ENCODE measurements at places on chromosomes 6 and 20. TPM values are rescaled to one million over a fixed set of nuclear protein-coding genes. Genes with fewer than 3 reads are reported as not detected.

Gene EYA2
- 0.74 TPM for total RNA-seq

Gene PPT2
- total RNA-seq, result 43.1 TPM

Gene CD24
- 1,551 TPM for total RNA-seq

Gene POPDC3
- 6.0 TPM for total RNA-seq

Gene MICB
- total RNA-seq, result 6.8 TPM

Gene TEAD3
- total RNA-seq, result 27.0 TPM

Gene ZBTB12
- total RNA-seq, result 31.0 TPM

Gene HLA-DQB2
- not detected for total RNA-seq

Gene NCR2
- total RNA-seq, result not detected

Gene KCNS1
- total RNA-seq, result 0.99 TPM

DNA sequence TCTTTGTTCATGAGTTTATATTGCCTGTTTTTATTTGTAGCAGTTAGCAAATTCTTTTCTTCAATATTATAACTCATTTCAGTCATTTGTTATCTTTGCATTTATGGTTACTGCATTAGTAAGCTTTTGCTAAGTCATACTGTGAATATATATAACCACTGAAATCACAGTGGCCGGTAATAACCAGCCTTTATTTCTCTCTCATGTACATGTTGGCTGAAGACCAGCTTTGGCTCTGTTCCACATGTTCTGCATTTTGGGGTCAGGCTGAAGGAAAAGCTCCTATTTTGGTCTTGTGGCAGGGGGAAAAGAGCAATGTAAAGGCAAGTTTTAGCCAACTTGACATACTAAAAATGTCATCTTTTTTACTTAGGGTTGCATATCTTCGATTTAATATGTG, 276.3 kb downstream of the BCKDHB start:
- DNase-seq, result no peak

GRCh38 chr20:33145521-33145920, 22.4 kb upstream of the BPIFA2 start:
- no peak for DNase-seq

DNA sequence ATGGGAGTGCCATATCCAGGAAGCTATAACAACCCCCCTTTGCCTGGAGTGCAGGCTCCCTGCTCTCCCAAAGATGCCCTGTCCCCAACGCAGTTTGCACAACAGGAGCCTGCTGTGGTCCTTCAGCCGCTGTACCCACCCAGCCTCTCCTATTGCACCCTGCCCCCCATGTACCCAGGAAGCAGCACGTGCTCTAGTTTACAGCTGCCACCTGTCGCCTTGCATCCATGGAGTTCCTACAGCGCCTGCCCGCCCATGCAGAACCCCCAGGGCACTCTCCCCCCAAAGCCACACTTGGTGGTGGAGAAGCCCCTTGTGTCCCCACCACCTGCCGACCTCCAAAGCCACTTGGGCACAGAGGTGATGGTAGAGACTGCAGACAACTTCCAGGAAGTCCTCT, 56.7 kb upstream of the TMEM181 start:
- DNase-seq, result peak; percentile 18

- no peak for DNase-seq
Observed at GRCh38 chr6:146937316-146937715, 266.9 kb upstream of the STXBP5 start.

GRCh38 chr6:141700819-141701218, 431.9 kb upstream of the GJE1 start:
- DNase-seq, result no peak

GRCh38 chr20:3277686-3278465, 38.9 kb upstream of the SLC4A11 start:
- DNase-seq, result no peak

- DNase-seq, result no peak
Observed at GRCh38 chr6:20463396-20463795, 61.7 kb downstream of the E2F3 start.

DNA sequence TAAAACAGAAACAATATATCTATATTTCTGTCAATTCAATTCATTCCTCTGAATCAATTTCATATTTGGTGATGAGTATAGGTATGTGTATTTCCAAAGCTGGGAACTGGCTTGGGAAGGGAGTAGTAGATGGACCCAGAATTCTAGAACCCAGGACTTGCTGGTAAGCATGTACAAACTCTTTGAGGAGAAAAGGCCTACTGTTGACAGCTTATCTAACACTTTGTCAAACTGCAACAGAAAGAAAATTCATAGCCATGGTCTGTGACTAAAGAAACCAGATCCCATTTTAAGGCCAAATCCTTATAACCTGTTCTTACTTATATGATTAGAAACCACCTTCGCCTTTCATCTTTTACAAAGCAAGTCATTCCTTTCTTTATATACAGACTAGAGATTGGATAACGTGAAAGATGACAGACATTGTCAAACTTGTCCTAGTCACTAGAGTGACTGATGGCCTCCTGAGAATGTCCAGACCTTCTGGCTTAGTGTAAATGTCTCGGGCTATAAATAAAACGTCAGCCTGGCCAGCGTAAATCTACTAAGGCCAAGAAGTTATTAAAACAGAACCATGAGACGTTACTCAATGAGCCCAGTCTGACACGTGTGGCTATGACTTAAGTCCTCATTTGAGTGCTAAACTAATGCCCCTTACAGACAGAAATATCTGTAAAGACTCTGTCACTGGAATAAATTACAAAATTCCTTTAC, 152.3 kb downstream of the ALDH8A1 start:
- DNase-seq, result no peak

GRCh38 chr6:27407153-27407814, 18.7 kb downstream of the ZNF391 start:
- DNase-seq, result no peak

GRCh38 chr6:112986321-112986720, 639.2 kb downstream of the RFPL4B start:
- no peak for DNase-seq

DNA sequence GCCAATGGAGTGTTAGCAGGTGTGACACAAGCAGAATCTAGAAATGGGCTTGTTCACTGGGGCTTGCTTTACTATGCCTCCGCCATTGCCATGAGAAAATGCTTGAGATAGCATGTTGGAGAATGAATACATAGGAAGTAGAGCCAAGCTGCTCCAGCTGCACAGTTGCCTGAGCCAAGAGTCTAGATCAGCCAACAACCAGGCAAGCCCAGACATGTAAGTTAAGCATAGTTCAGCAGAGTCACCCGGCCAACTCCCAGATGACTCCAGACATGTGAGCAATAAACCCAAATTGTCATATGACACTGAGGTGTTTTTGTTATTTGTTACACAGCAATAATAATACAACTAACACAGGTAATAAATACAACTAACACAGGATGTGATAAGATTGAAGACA, 167.9 kb downstream of the HAO1 start:
- no peak for DNase-seq

GRCh38 chr20:52054123-52054522, 137.5 kb downstream of the ZFP64 start:
- DNase-seq, result no peak

DNA sequence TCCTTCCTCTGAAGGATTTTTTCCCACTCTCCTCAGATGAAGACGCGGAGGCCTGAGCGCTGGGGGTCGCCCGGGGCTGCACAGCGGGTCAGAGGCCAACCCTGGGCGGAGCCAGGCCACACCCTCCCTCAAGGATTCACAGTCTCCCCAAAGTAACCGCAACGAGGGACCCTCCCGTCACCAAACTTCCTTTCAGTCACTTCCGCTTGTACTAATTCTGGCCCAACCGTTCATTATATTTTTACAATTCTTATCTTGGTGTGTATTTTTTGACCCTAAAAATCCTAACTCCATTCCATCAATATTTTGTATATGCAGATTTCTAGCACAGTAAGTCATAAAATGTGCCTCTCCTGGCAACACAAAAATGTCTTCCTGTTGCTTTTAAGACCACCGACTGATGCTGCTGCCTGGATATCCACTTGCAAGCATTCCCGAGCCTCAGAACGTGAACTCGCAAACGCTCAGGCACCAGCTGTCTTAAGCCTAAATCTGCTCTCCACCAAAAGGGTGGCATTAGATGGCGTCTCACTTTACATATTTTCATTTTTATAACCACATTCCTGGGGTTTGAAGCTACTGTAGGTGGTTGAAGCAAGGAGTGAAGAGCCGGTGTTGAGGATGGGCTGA, 128.0 kb downstream of the DLL1 start:
- DNase-seq, result no peak

DNA sequence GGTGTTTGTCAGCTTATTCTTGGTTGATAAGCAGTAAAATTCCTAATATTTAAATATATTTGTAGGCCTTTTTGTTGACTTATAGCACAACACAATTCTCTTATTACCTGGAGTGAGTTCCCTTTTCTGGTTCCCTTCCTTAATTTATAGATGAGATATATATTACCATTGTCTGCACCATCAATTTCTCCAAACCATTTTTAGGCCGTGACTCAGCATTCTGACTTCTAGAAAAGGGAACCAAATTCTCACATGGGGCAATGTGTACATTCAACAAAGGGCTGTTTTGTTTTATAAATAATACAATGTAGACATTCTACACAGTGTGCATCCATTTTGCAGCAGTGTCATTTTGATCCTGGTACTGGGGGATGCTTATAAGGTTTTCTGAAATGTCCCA, 52.8 kb downstream of the NCOA7 start:
- DNase-seq, result no peak

DNA sequence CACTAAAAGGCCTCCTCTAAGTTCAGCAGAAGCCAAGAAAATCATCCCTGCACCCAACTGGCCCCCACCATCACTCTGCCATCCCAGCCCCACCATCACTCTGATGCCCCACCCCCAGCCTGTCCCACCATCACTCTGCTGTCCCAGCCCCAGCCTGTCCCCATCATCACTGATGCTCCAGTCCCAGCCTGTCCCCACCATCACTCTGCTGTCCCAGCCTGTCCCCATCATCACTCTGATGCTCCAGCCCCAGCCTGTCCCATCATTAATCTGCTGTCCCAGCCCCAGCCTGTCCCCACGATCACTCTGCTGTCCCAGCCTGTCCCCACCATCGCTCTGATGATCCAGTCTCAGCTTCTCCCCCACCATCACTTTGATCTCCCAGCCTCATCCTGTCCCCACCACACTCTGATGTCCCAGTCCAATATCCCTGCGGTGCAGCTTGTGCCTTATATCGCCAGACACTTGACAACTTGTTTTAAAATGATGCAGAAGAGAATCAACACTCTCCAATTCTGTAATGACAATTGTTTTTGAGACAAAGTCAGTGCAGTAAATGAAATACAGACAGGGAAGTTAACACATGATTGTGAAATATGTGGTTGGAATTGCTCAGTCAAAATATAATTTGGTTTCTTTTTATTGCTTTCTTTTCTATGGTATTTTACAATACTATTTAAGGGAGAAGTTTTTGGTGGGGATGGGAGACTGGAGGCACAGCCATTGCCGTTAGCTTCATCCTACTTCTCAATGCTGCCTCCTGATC, 100.8 kb downstream of the TNFAIP3 start:
- no peak for DNase-seq

DNA sequence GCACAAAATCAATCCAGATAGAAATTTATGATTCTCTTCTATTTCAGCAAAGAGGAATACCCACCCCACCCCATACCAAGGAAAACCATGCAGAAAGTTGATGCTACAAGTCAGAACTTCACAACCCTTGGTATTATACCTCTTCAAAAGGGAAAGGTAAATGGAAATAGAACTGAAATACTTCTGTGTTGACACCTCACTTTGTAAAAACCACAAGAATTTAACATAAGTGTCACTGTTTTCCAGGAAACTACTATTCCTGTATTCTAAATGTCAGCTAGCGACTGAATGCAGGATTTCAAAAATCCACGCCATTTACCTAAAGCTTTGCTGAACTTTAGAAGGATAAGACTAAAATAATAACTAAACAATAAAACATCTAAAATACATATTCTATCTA, 3.6 kb downstream of the CPNE1 start:
- DNase-seq, result no peak

GRCh38 chr20:46150943-46151342, 32.8 kb downstream of the CD40 start:
- no peak for DNase-seq
